DMS 273 treated with DMSO at 0.1 percent for 48 hours (cell line): ENCODE measurements at places on chromosomes 16 and 17.
A peak's percentile ranks its signal among the peaks of the same experiment; 100 is the strongest.

GRCh38 chr17:32120141-32120540 is 22.2 kb upstream of the RHOT1 start:
- no peak for DNase-seq

- no peak for DNase-seq
Observed at GRCh38 chr17:5772720-5773119, 188.4 kb upstream of the NLRP1 start.

DNA sequence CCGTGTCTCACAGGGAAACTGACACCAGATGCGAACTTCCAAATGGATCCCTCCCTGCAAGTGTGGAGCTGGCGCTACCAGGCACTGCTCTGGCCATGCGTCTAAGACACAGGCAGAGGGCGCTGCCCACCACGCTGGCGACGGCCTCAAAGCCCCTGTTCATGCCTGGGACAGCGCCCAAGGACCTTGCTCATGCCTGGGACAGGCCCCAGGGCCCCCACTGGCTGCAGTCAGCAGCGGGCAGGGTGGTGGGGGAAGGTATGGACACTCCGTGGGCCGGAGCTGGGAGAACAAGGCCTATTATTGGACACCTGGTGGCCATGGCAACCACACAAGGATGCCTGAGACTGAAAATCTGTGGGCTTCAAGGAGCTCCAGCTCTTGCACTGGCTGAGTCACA is 8.8 kb downstream of the ZG16B start:
- DNase-seq: no peak

- DNase-seq: no peak
Observed at GRCh38 chr16:89360760-89361435, 129.5 kb downstream of the ANKRD11 start.

DNA sequence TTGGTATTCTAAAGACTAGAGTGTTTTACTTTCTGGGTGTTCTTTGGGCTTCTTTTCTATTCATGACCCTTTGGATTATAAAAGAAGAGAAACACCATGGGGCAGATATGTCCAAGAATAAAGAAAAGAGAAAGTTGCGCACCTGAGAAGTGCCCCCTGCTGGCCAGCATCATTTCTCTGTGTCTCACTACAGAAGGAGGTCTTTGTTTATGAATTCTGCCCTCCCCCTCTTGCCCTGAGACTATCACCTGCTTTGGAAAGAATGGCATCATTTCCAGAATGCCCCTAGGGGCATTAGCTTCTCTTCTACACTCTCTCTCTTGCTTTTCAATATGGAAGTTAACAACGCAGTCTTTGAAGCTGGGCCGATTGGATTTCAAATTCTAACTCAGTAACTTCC is 45.0 kb downstream of the CDH13 start:
- no peak for DNase-seq

DNA sequence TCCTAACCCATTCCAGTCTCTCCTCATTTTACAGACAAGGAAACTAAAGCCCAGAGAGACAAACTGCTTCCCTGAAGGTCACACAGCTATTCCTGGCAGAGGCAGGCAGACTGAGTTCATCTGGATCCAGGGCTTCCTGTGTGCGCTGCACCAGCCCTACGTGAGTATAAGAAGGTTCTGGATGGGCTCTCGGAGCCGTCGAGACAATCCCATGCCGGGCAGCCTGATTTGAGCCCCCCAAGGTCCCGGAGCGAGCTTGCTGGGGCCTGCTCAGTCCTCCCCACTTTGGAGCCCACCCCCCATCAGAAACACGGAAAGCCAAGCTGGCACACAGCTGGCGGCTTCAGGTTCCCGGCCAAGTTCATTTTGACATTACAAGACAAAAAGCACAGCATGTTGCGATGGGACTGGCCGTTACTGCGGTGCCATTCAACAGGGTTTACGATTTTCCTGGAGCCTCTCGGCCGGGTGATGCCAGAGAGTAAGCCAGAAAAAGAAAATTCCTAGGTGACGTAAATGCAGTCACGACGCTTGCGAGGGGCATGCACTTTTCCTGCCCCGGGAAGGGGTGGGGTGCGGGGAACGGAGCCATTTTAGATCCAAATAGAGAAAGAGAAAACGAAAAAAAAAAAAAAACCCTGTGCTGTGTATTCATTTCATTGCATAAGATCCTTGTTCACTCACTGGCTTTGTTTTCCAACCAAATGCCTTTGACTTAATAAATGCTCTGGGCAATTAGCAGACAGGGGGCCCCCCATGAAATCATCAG is 167.1 kb upstream of the FOXF1 start:
- no peak for DNase-seq

DNA sequence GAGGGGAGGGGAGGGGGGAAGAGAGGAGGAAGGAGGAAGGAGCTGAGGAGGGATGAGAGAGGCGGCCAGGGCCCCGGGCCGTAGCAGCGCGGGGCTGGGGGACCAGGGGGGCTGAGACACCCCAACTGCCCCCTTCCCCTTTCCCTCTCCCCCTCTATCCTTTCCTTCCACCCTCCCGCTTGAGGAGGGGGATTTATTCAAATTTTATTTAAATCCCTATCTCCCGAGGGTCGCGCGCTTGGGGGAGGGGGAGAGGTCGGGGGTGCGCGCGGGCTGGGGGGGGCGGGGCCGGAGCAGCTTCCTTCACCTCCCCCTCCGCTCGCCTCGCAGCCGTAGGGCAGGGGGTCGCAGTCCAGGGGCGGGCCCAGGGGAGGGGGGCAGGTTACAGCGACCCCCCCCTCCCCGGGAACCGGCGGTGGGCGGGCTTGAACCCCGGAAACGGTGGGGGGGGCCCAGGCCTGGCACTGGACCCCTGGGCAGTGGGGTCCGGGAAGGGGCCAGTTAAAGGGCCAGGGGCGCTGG is at the start of gene FBXL19:
TSS of gene FBXL19 (plus strand) at position 19 of the 522 bp plus-strand sequence. CDS start 2,183 bp downstream, outside the sequence.
- DNase-seq: no peak

DNA sequence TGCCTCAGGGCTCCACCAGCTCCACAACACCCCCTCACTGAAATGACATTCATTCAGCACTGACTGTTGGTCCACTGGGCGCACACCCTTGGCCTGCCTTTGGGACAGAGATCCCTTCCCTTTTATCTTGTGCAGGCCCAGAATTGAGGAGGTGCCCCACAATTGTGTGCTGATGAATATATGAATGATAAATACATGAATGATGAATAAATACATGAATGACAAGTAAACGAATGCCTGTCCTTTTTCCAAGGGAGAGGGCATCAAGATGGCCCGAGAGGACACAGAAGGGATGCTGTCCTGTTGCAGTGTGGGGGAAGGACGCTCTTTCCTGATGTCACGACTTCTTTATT is 5.7 kb downstream of the CCR7 start:
- DNase-seq: no peak

DNA sequence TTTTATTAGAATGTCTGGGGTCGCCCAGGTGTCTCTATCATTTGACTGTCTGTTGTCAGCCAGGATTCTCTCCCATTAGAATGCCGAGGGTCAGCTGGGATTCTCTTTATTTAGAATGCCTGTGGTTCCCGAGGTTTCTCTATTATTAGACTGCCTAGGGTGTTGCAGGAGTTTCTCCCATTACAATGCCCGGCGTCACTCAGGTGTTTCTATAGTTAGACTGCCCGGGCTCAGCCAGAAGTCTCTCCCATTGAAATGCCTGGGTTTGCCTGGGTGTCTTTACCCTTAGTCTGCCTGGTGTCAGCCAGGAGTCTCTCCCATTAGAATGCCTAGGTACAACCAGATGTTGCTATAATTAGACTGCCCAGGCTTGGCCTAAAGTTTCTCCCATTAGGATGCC is 2252.0 kb downstream of the TP53TG3F start:
- no peak for DNase-seq

GRCh38 chr17:27965224-27965623 is 72.1 kb upstream of the LYRM9 start:
- no peak for DNase-seq

- DNase-seq: peak; percentile 58
Observed at GRCh38 chr16:29806641-29807425, 504 bp downstream of the MAZ start.

- DNase-seq: peak; percentile 14
Observed at GRCh38 chr16:52318302-52319009, 228.5 kb downstream of the TOX3 start.

- no peak for DNase-seq
Observed at GRCh38 chr16:75254359-75254837, 3.0 kb upstream of the BCAR1 start.

DNA sequence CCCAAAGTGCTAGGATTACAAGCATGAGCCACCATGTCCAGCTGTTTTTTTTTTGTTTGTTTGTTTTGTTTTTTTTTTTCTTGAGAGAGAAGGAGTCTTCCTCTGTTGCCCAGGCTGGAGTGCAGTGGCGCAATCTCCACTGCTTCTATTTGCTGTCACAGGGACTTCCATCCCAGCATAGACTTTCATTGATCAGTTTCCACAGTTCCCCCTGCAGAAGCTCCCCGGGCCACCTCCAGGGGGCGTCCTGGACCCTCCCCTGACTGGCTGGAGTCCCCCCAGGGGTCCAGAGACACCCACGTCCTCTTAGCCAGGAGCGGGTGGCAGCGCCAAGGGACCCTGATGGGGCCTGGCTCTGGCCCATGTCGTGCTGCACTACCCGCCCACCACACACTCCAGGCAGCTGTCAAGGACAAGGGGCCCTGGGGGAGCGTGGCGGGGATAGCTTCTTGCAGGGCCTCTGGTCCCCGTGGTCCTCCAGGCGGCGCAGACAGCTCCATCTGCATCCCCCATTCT is 3.1 kb upstream of the NPW start:
- no peak for DNase-seq

DNA sequence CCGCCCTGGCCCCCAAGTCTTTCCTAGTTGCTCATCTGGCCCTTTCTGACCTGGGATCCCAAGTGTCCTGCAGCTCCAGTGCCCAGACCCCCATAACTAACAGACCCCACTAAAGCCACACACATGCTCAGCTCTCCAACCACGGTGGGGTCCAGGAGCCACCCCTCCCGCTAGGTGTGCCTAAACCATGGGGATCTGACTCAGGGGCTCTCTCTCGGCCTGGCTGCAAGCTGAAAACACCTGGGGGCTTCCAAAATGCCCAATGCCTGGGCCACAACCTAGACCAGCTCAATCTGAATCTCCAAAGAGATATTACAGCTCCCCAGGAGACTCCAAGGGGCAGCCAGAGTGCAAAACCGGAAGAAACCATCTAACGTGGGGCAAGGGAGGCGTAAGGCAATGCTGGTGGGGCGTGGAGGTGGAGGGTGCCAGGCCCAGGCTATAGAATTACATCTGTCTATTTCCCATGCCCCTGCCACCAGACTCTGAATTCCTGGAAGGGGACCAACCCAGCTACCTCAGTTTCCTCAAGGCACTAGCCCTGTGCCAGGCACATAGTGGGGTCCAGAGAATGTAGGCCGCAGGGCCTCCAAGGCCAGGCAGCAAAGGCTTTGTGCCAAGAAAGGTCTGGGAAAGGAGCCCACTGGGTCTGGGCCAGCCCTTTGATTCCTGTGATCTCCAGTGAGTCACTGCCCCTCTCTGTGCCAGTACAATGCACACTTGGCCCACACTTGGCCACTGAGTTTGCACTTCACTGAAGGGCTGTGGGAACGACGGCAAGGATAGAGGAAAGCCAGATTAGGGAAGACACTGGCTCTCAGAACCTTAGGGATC is 3.3 kb downstream of the CD2BP2 start:
- no peak for DNase-seq

DNA sequence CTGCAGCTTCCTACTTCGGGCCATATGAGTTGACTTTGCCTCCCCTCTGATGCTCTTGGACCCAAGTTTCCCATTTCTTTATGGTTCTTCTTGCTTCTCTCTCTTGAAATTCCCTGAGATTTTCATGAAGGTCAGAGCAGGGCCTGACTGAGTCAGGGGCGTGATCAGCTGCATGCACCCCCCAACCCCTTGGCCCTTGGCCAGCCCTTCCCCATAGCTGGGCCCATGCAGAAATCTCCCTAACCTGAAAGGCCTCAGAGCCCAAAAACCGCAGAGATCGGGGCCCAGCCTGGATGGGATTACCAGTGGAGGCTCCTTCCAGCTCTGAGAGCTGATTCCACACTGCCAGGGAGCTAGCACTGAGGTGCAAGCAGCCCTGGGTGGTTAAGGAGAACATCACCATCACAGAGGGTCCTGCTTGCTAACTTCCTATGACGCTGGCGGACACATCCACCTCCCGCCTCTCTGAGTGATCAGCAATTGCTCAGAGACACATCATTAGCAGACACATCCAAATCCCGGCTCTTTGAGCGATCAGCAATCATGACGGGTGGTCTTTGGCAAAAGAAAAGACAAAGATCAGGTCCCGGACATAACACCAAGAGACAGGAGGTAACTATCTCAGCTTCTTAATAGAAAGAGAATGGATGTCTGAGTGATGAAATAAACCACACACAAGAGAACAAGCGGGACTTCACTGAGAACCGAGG is 161.5 kb downstream of the C16orf78 start:
- no peak for DNase-seq

DNA sequence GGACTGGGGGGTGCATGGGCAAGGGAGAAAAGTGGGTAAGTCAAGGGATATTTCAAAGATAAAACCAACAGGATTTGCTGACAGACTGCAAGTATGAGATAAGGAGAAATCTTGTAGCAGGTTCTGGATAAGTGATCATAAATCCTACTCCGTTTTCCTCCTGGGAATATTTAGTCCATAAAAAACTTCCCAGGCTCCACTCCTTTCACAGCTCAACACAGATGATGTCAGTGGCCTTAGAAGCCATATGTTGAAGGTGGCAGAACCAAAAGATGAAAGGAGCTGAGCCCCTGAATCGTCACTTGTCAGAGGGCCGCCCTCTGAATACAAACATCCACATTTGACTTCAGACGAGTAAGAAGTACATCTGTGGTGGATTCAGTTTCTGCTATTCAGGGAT is 71.7 kb downstream of the GRIN2A start:
- DNase-seq: no peak

DNA sequence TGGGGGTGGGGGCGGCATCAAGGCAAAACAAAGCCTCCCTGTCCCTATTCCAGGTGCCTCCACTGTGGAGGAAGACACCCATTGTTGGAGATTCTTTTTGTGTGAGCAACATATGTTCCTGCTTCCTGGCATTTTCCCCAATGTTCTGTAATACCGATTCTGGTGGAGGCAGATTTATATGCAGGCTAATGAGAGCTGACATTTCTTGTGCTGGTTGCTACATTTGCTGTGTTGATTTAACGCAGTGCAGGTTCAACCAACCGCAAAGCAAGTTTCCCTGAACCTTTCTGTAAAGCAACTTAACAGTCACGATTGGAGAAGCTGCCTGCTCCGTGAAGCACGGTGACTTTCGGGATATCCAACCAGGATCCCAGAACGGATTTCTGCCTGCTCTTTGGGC is 260.5 kb downstream of the CBLN1 start:
- DNase-seq: peak; percentile 19

DNA sequence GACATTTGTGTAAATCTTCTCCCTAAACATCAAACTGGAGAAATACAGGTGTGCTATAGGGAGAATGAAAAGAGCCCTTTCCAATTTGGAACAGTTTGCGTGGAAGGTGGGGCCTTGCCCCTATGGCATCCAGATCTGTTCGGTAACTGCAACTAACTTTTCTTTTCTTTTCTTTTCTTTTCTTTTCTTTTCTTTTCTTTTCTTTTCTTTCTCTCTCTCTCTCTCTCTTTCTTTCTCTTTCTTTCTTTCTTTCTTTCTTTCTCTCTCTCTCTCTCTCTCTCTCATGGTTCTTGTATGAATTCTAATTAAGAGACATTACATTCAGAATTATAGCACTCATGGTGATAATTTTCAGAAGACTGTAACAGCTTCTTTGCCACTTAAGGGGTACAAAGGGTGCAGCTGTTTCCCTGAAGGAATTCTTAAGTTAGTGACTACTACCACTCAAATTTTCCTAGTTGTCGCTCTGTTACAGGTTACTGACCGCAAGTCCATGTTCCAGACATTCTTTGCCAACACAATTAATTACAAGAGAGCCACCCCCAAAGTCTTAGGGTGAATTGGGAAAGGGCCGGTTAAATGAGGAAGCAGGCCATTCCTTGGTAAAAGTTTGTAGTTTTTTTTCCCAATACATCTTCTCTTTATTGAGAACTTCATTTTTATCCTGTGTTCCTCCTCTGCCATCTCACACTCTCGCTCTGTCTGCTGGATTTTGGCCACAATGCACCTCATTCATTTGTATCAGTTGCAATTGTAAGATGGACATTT is 69.8 kb downstream of the KSR1 start:
- DNase-seq: no peak
